MM.1S (cell line): ENCODE measurements at places on chromosomes 1 and 21.

- DNase-seq = no peak
Observed at GRCh38 chr1:8567146-8567545, 249.2 kb downstream of the SLC45A1 start.

DNA sequence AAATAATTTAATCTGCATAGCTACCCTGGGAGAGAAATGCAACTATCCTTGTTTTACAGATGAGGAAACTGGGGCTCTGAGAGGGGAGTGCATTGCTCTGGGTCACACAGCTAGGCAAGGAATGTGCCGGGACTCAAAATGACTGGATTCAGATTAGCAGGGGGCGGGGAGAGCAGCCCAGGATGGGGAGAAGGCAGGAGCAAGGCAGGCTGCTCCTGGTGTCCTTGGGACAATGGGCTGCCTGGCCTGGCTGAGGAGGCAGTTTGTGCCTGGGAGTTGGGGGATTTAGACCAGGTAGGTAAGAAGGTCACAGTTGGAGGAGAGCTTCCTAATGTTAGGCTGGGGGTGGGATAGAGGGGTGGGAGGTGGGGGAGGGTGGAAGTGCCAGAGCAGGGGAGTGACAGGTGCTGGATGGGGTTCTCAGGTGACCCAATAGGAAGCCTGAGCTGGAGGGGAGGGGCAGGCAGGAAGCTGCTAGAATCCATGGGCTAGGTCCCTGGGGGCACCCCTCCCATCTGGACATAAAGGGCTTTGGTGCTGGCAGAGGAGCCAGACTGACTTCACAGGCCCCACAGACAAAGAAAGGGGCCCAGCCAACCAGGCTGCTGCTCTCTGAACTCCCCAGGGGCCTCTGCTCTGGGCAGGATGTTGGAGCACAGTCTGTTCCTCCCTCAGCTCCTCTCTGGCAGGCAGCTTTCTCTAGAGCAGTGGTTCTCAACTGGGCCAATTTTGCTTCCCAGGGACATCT, 29.0 kb downstream of the TRIM62 start:
- no peak for DNase-seq

DNA sequence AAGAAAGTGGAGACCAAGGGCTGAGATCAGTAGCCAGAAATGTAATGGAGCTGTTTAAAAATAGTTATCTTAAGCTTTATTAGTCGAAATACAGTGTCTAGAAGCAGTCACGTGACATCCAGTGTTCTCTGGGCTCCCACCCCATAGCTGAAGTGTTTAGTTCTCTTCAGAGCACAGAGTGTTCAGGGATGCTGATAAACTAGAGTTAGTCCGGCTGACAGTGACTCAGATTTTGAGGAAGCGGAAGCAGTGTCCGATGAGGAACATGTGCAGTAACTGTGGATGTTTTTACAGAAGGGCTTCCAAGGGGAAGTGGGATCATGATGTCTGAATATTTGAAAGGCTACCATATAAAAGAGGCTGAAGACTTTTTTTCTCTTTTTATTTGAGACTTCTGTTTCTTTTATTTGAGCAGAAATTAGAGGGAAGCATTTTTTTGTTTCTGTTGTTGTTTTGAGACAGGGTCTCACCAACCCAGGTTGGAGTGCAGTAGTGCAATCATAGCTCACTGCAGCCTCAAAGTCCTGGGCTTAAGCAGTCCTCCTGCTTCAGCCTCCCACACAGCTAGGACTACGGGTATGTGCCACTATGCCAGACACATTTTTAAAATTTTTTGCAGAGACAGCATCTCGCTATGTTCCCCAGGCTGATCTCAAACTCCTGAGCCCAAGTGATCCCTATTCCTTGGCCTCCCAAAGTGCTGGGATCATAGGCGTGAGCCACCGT, 124.2 kb downstream of the GALNT2 start:
- no peak for DNase-seq

GRCh38 chr1:98323906-98324358, 337.6 kb upstream of the SNX7 start:
- no peak for DNase-seq

- peak; percentile 79 for DNase-seq
Observed at GRCh38 chr1:92960395-92961130, 699 bp downstream of the DIPK1A start.

GRCh38 chr1:98661544-98662355, at the start of gene SNX7:
Gene SNX7 (plus strand): TSS chr1:98661721. CDS start chr1:98661732, 11 bp downstream.
- DNase-seq = peak; percentile 30

DNA sequence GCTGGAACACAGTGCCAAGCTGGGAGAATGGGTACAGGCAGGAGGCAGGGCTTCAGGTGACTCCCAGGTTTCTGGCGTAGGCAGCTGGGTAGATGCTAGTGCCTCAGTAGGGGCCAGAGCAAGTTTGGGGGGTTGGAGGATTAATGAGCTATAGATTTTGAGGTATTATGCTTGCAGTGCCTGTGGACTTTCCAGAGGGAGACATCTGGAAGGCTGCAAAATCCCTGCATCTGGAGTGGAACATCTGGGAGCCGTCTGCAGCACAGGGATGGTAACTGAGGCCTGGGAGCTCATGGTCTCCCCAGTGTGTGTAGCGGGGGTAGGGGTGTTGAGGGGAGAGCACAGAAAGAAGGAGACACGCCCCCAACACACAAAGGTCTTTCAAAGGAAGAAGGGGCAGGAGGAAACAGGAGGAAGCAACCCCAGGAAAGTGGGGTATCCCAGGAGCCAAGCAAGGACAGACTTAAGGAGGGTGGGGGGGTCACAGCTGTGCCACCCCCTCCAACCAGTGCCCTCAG, 2.2 kb upstream of the PDZK1IP1 start:
- no peak for DNase-seq

DNA sequence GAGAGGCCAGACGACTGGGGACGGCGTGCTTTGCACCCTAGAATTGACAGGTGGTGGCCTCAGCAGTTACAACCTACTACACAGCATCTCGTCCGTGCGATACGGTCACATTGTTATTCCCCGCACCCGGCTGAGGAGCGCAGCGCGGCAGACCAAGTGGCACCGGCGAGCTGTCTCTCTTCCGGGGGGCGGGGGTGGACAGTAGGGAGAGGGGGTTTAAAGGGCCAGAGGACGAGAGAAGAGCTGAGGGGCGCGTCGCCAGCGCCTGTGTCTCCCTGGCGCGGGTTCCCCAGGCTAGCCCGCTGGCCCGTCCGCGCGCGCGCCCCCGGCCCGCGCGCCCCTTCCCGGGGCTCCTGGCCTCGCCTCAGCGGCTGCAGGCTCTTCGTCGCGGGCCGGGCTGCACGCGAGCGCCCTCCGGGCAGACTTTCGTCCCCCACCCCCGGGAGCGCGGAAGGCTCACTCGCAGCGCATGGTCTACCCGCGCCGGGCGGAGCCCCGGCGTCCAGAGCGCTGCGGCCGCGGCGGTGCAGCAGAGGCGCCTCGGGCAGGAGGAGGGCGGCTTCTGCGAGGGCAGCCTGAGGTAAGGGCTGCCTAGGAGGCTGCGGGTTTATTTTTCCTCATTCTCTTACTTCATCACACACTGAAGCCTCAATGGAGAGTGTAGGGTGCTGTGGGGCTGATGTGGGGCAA, at the start of gene PDE4B:
PDE4B (plus strand) TSS at position 227 of the 690 bp plus-strand sequence.
- DNase-seq = no peak

- DNase-seq = no peak
Observed at GRCh38 chr1:96030312-96030711, 691.3 kb upstream of the PTBP2 start.

GRCh38 chr1:201791779-201792173, 37.2 kb upstream of the IPO9 start:
- no peak for DNase-seq

DNA sequence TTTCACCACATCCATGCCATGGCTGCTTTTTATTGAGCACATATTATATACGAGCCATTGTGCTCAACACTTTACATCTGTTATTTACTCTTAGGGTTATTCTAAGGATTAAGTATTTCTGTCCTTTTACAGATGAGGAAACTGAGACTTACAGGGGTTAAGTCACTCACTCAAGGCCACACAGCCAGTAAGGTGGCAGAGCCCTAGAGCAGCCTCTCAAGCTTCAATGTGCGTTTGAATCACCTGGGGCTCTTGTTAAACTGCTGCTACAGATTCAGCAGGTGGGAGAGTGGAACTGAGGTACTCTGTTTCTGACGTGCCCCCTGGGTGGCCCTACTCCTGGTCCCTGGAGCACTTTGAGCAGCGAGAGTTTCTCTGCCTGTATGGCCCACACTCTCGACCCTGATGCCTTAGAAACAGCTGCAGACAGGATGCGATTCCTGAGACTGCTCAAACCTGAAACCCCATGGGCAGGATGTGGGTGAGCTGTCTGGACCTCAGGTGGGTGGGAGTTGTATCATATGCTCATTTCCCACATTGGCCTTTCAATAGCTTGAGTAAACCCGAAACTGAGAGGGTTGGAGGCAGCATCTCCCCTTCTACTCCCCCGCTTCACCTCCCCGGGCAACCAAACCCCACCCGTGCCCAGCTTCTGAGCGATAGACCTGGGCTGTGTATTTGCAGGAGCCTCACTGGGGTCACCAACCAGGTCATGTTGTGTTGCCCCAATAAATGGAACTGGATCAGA, 59.3 kb downstream of the MAN1C1 start:
- peak; percentile 95 for DNase-seq

DNA sequence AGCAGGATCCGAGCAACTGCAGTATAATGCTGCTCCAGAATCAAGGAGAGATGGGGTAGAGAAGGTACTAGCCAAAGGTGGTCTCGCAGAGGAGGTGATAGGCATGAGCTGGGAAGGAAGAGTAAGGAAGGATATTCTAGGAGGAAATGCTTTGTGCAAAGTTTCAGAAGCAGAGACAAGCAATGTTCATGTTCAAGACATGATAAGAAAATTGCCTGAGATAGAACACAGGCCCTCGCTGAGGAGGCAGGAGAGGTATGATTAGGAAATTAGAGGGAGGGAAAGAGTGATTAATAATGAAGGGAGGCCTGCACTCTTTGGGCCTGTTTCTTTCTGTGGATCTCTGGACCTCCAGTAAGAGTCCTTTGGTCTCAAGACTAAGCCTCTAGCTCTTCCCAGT, 12.9 kb upstream of the ETV3 start:
- no peak for DNase-seq

- no peak for DNase-seq
Observed at GRCh38 chr1:153777648-153778047, 2.4 kb downstream of the SLC27A3 start.

DNA sequence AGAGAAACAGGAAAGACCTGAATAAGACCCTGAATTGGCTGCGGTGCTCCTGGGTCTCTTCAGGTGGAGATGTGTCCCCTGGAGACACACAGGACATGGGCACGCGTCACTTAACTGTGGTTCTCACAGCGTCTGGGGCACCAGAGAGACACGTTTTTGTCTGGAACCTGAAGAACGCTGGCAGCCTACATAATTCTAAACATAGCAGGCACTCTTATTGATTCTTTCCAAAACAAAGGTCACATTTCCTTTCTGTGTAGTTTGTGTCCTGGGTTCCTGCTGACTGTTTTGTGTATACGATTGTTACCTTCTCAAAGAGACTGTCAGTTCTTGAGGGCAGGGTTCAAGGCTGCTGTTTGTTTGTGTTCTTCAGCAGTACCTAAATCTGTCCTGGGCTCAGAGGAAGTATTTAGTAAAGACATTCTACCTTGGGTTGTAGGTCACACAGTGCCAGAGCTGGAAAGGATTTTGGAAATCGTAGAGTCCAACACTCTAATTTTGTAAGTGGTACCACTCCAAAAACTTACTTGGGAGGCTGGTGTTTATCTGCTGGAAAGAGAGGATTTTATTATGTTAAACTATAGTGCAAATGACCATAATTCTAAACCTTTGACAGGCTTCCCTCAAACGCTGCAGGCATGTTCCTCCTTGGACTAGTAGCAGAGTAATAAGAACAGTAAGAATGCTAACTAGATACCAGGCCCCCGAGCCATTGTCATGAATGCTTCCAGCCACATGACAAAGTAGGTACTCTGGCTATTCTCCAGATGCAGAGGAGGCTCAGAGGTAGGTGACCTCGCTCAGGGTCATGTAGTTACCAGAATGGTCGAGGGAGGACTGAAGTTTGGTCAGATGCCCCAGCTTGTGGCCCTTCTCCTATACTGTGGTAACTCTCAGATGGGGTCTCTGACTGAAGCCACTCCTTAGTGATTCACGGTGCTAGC, 164.3 kb downstream of the DHRS3 start:
- DNase-seq = no peak
